ENCODE measurements at places on chromosomes 5 and 9.
A peak's percentile ranks its signal among the peaks of the same experiment; 100 is the strongest.

GRCh38 chr5:109329333-109330237, 80.2 kb downstream of the PJA2 start:
- no peak for DNase-seq

DNA sequence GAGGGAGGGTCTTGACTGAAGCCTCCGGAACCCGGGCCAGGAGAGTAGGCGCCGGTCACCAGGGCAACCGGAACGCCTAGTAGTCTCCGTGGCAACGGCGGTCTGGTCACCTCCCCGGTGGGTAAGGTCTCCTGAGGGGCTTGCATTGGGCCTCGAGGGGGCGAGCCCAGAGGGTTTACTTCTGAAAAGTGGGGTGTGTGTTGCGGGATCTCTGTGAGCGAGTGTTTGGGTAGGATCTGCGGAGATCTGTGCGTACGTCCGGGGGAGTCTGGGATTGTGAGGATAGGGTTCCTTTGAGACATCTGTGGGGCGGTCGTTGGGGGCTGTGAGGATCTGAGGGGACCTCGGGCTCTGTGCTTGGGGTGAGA, at the start of gene FAM221B:
FAM221B (minus strand) TSS at position 17 of the 368 bp plus-strand sequence. CDS start 2,571 bp downstream, outside the sequence.
- DNase-seq = no peak

- DNase-seq = no peak
Observed at GRCh38 chr5:12911156-12911555, 1006.9 kb upstream of the CTNND2 start.

GRCh38 chr5:119913425-119913824, 284.1 kb downstream of the FAM170A start:
- DNase-seq = no peak

DNA sequence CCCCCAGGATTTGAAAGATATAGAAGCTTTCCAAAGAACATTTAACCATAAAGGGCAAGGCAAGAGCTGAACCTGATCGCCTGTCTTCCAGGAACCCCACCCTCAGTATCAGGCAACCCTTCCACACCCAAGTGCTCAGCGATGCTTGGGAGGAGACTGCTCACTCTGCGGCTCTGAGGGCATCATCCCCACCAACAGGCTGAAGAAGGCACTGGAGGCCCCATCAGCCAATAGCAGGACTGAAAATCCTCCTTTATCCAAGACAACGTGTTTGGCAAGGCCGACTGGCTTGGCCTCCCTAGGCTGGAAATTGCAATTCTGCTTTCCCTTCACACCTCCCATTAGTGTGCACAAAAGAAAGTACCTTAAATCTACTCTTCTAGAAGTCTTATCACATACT, 1.4 kb upstream of the PPP2CA start:
- no peak for DNase-seq

DNA sequence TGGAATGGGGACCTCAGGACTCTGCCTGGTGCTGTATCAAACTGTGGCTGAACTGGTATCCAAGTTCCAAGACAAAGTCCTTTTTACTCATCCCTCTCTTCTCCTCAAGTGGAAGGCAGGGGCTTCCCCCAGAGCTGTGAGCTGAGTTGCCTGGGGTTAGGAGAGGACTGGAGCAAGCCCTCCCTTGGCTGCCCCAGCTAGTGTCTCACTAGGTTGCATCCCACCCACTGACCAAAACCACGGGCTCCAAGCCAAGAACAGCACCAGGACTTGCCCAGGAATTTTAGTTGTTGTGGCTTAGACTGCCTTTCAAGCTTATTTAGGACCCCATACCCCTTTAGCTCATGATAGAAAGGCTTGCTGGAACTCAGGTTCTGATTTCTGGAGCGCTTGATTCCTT, 158.7 kb upstream of the TNC start:
- no peak for DNase-seq

DNA sequence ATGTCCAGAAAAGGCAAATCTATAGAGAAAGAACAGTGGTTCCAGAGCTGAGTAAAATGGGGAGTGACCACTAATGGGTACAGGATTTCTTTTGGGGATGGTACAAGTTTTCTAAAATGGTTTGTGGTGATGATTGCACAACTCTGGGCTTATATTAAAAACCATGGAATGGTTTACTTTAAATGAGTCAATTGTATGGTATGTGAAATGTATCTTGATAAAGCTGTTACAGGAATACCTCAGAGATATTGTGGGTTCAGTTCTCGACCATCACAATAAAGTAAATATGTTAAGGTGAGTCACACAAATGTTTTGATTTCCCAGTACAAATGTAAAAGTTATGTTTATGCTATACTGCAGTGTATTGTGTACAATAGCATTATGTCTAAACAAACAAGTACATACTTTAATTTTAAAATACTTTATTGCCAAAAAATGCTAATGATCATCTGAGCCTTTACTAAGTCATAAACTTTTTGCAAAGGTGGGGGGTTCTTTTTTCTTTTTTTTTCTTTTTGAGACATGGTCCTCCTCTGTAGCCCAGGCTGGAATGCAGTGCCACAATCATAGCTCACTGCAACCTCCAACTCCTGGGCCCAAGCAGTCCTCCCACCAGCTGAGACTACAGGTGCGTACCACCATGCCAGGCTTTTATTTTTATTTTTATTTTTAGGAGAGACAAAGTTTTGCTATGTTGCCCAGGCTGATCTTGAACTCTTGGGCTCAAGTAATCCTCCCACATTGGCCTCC, 65.9 kb downstream of the SHOC1 start:
- no peak for DNase-seq

DNA sequence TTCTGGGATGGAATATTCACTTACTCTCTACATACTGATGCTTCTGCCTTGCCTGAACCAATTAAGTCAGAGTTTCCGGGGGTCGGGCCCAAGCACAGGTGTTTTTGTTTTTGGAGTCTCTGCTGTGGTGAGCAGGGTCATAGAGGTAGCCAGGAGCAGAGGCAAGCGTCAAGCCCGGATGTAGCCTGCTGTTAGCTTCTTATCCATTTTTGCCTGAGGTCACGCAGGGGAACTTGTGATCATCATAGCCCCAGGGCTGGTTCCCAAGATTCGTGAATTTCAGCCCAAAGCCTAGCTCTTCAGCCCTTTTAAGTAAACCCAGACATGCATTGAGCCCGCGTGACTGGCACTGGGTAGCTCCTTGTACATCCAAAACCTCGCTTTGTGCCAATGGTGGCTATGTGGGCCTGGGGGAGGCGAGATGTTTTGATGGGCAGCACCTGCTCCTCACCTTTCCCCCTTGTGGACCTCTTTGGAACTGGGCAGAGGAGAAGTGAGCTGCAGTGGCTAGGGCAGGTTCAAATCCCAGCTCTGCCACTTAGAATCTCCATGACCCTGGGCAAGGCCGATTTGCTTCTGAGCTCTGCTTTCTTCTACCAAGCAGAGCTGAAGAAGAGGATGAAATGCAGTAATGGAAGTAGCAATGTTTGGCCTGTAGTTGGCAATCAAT, 33.7 kb downstream of the FGF18 start:
- no peak for DNase-seq

GRCh38 chr5:14250084-14250695, 107.0 kb downstream of the TRIO start:
- DNase-seq = peak; percentile 89

DNA sequence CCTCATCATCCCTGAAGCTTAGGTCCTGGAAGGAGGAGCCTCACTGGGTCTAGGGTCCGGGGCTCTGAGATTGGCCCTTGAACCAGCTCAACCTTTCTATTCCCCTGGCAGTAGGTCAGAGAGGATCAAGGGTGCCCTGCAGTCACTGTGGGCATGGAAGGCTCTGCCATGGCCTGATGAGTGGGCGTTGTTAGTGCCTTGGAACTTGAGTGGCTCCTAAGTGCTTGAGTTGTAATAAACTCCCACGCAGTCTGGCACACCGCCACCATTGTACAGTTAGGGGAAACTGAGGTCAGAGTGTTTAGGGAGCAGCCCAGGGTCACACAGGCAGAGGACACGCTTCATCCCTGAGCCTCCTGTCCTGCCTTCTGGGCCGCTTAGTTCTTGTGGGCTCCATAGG, 10.4 kb upstream of the SYNPO start:
- no peak for DNase-seq

GRCh38 chr9:128669786-128670185, 13.1 kb upstream of the DYNC2I2 start:
- DNase-seq = no peak

- DNase-seq = no peak
Observed at GRCh38 chr9:8871396-8871795, 1071.8 kb upstream of the DMAC1 start.

- DNase-seq = peak; percentile 35
Observed at GRCh38 chr9:37430841-37431597, 8.5 kb downstream of the GRHPR start.

- no peak for DNase-seq
Observed at GRCh38 chr5:100828898-100829356, 74.2 kb downstream of the ST8SIA4 start.

DNA sequence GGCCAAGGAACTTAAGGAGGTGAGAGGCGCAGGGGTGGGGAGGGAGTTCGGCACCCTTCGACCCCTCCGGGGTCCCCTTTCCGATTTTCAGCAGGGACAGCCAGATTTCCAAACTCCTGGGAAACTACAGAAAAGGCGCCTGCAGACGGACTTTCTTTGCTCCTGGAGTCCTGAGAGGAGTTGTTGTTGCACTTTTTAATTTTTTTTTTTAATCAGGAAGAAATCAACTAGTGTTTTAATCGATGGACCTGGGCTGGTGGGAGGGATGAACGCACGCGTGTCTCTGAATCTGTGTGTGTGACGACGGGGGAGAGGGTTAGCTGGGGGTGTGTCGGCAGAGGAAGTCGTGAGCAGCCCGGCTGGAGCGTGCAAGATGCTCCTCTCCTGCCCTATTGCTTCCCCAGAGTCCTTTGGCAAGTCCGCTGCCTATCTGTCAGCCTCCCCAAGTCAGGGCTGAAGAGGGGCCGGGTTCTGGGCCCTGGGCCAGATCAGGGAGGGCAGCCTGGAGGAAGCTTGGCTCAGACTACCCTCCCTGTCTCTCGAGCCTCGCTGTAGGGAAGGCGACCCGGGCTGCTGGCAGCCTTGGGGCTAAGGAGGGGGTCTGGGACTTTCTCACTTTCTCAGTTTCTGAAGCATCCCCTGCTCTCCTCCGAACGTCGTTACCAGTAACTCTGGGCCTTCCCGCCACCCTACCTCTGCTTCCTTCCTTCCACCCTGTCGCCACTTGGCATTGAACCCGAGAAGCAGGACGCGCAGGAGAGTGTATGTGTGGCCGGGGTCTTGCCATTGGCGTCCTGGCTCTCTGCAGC, 731 bp downstream of the PRR16 start:
- DNase-seq = no peak

DNA sequence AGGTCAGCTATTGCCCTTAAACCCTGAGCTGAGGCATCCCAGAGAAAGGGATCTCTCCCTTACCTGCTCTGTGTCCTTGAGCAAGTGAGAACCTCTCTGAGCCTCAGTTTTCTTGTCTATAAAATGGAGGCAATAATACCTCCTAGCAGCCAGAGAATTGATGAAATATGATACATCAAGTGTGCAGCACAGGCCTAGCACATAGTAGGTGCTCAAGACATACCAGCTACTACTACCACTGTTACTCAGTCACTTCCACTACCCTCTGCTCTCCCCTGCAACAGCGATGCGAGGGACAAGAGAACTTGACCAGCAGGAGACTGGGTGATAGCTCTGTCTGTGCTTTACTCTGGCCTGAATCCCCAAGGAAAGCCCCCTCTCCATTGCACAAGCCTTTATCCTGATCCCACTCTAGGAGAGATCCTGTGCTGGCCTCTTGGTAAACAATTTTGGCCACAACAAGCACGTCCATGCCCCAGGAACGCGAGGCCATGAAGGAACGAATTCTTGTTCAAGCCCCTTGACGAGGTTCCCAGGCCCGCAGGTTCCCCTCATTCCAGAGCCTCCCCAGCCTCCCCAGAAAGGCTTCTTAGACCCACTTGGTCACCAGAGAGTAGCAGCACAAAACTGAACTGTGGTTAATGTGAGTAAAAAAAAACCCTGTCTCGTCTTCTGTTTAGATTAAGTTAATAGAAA, 39.4 kb downstream of the LRSAM1 start:
- DNase-seq = no peak

DNA sequence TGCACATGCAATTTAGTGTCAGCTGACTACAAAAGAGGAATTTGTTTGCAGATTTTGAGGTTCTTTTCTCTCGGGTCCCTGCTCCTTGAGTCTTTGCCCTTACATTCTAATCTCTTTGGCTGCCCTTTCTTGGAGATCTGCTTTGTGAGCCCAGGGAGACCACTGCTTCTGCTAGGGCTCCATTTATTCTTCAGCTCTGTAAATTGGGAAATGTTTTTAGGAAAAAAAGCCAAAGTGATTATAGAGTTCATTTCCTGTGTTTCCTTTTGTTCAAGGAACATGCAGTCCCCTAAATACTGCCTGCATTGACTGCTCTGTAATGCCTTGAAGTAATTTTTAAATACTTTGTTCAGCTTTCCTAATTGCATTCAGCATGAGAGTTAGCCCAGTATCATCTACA, 197.4 kb downstream of the CSNK1G3 start:
- no peak for DNase-seq

- DNase-seq = no peak
Observed at GRCh38 chr5:9853309-9853708, 223.2 kb upstream of the TAS2R1 start.

DNA sequence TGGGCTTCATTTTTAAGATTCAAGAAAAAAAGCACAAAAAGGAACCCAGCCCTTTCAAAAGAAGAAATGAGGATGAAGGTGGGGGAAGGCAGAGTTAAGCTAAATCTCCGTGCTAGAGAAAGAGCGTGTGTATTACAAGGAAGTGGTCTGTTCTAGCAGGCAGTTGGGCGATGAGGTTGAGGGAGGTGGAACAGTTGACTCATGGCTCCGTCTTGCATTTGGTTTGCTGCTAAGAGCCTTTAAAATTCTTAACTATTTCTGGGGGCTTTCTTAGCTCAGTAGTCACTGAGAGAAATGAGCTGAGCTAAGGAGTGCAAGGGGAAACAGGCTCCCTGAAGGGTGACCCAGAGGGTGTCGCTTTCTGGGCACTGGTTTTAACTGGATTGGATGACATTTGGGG, 117.4 kb downstream of the GCNT1 start:
- DNase-seq = no peak

GRCh38 chr9:104088416-104088815, 5.7 kb upstream of the SMC2 start:
- DNase-seq = no peak

DNA sequence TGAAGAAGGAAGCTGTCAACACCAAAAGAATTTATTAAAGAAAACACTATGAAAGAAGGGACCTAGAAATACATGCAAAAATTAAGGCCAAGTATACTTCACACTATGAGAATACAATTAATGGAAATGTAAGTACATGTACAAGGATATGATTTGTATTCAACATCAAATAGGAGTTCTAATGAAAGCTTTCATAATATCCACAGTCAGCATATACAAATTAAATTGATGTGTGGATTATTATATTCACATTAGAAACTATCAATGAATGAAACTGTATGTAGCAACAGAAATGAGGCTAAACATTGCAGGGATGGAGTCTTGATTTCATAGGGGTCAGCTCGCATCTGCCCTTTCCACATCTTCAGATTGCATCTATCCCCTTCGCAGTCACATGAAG, 401.5 kb downstream of the CTNND2 start:
- no peak for DNase-seq

- DNase-seq = no peak
Observed at GRCh38 chr5:127392762-127393161, 102.2 kb downstream of the MEGF10 start.

DNA sequence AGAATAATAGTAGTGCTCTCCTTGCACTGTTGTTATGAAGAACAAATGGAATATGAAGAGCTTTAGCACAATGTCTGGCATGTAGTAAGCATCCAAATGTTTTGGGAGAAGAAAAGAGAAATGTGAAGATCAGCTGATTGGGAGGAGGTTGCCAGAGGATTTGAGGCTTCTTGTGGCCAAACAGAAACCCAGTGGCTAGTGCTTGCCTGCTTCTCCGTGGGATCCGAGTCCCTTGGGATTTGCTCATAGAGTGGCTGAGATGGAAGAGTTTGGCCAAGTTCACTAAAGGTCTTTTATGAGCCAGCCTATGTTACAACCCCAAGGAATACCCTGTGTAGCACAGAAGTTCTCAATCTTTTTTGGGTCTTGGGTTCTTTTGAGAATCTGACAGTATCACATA, 86.0 kb downstream of the ANGPTL2 start:
- no peak for DNase-seq

All from NCI-H2107 (cell line).